ENCODE measurements at places on chromosomes 6 and 20. TPM values are rescaled to one million over a fixed set of nuclear protein-coding genes. Genes with fewer than 3 reads are reported as not detected.

The DZANK1 gene
- total RNA-seq, result 1.4 TPM

- peaks cover 2% of the 10 kb centered on the region for H3K27me3 ChIP-seq
- no peaks in the 10 kb centered on the region for H3K36me3 ChIP-seq
- no peak overlapping the region for H3K4me3 ChIP-seq
- DNase-seq, result no peak
- H3K27ac ChIP-seq, result no peak overlapping the region
- H3K4me1 ChIP-seq, result peaks cover 2% of the 10 kb centered on the region
Observed at GRCh38 chr6:155010940-155011339, 15.8 kb downstream of the TIAM2 start.

DNA sequence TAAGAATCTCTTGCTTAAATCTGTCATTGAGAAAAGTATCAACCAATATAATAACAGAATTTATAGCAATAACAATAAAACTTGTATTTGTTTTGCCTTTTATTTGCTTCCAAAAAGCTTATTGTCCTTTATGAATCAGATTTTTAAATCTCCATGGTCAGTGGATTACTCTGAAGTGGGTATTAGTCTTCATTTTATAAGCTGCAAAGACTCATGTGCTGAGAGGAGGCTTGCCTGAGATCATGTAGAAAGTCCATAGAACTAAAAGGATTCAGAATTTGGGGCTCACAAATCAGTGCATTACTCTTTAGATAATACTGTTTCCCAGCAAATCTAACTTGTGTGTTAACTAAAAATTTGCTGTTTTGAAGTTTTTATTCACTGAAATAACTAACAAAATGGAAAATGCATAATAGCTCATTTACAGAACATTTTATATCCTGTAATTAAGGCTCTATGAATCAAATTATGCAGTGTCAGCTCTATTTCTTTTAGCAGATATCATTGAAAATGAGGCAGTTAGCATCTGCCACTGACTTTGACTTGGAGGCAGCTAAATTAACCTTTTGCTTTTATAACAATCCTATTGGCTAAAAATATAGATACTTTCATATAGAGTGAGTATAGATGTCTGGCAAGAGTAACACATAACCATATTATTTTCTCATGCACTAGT, 781.1 kb upstream of the CITED2 start:
- H3K27me3 ChIP-seq, result peaks cover 6% of the 10 kb centered on the region
- no peaks in the 10 kb centered on the region for H3K36me3 ChIP-seq
- DNase-seq, result no peak

GRCh38 chr20:10090588-10091166, 55.9 kb downstream of the ANKEF1 start:
- H3K4me1 ChIP-seq, result no peaks in the 10 kb centered on the region
- H3K27me3 ChIP-seq, result peaks cover 3% of the 10 kb centered on the region
- DNase-seq, result peak; percentile 37

GRCh38 chr20:55667024-55667423, 338.3 kb downstream of the CBLN4 start:
- no peaks in the 10 kb centered on the region for H3K36me3 ChIP-seq
- H3K27me3 ChIP-seq, result no peaks in the 10 kb centered on the region
- no peak overlapping the region for H3K4me3 ChIP-seq
- H3K4me1 ChIP-seq, result no peaks in the 10 kb centered on the region
- no peak overlapping the region for H3K27ac ChIP-seq
- no peak for DNase-seq

DNA sequence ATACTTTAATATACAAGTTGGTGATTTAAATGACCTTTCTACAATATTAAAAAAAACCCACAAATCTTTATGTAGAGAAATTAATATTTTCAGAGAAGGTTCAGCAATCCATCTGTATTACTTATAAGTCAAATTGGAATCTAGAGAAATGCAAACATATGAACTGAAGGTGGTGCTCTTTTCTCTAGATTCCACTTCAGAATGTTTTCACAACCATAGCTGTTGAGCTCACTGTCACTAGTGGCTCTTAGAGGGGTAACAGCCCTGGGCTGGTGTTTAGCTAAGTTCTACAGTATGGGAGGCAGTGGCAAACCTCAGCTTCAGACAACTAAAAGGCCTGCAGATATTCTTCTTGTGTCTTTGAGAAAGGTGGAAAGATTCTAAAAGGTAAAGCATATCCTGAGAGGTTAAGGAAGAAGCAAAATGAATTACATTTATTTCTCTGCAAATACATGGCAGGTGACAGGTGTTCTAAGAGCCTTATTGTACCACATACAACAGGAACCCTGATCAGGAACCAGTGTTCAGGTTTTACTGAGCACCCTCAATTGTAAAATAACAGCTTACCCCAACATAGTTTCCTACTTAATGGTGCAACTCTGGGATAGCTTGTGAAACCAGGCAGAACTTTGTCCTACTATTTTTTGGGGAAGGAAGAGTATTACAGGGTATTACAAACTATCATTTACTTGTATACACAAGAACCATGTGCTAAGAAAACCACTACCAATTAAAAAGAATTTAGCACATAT, 56.6 kb upstream of the SAMHD1 start:
- DNase-seq, result no peak
- peak overlapping the region; percentile 15 for H3K27ac ChIP-seq
- no peak overlapping the region for H3K4me3 ChIP-seq
- H3K36me3 ChIP-seq, result peaks cover 22% of the 10 kb centered on the region
- peaks cover 13% of the 10 kb centered on the region for H3K4me1 ChIP-seq
- H3K27me3 ChIP-seq, result no peaks in the 10 kb centered on the region

GRCh38 chr6:15915508-15916178, 213.2 kb upstream of the MYLIP start:
- no peak overlapping the region for H3K4me3 ChIP-seq
- no peak overlapping the region for H3K27ac ChIP-seq
- peaks cover 2% of the 10 kb centered on the region for H3K27me3 ChIP-seq
- H3K36me3 ChIP-seq, result no peaks in the 10 kb centered on the region

GRCh38 chr20:16528078-16528477, 45.2 kb downstream of the KIF16B start:
- H3K4me1 ChIP-seq, result no peaks in the 10 kb centered on the region
- no peak for DNase-seq
- H3K27ac ChIP-seq, result no peak overlapping the region
- H3K27me3 ChIP-seq, result no peaks in the 10 kb centered on the region
- no peak overlapping the region for H3K4me3 ChIP-seq
- peaks cover 35% of the 10 kb centered on the region for H3K36me3 ChIP-seq

- H3K27me3 ChIP-seq, result no peaks in the 10 kb centered on the region
- H3K27ac ChIP-seq, result no peak overlapping the region
- DNase-seq, result no peak
Observed at GRCh38 chr6:43034190-43034525, 12.7 kb downstream of the RRP36 start.

GRCh38 chr6:137893726-137894125, 26.7 kb downstream of the TNFAIP3 start:
- no peak overlapping the region for H3K4me3 ChIP-seq
- H3K27ac ChIP-seq, result no peak overlapping the region
- peaks cover 4% of the 10 kb centered on the region for H3K36me3 ChIP-seq
- peaks cover 11% of the 10 kb centered on the region for H3K4me1 ChIP-seq
- no peak for DNase-seq

- no peak overlapping the region for H3K27ac ChIP-seq
- H3K4me3 ChIP-seq, result no peak overlapping the region
- no peaks in the 10 kb centered on the region for H3K4me1 ChIP-seq
- H3K27me3 ChIP-seq, result no peaks in the 10 kb centered on the region
Observed at GRCh38 chr6:123901436-123901835, 97.8 kb downstream of the NKAIN2 start.
